ENCODE measurements at places on chromosomes 3 and 15.

DNA sequence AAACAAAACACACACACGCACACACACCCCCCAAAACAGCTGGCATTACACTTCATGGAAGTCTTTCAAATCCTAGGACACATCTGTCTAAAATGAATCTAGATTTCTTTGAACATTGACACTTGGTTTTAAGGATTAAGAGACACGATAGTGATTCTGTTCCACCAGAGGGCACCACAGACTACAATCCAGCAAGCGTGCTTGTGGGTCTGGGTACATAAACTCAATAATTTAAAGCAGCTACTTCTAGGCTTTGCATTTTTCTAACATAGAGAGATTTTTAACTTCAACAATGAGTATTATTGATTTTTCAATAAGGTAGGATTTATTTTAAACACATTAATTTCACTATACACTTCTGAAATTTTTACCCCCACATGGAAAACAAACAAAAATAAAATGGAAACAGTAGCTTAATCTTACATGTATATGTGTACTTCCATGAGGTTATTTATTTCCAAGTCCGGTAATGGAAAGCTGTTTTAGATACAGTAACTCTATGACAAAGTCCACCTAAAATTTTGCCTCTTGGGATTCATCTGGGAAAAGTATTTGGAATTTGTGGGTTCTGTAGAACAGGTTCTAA, 564.0 kb upstream of the TGFBR2 start:
- peak; percentile 70 for DNase-seq

DNA sequence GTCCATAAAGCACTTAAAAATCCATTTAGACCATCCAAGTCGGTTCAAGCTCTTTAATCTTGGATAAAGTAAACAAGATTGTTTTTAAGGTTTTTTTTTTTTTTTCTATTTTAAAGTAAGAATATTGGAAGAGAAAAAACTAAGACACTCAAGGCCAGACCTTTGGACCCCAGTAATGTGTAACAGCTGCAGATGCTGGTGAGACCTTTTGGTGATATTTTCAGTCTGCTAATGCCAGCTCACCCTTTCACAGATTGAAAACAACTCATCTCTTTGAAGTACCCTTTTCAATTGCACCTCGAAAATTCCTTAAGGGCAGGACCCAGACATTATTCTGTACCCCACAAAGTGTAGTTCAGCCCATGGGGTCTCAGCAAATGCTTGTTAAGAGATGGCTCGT, 260.7 kb upstream of the CTNNB1 start:
- no peak for DNase-seq

GRCh38 chr15:46636206-46636605, 1001.4 kb downstream of the SQOR start:
- no peak for DNase-seq

GRCh38 chr15:77036537-77037387, 34.1 kb downstream of the TSPAN3 start:
- no peak for DNase-seq

DNA sequence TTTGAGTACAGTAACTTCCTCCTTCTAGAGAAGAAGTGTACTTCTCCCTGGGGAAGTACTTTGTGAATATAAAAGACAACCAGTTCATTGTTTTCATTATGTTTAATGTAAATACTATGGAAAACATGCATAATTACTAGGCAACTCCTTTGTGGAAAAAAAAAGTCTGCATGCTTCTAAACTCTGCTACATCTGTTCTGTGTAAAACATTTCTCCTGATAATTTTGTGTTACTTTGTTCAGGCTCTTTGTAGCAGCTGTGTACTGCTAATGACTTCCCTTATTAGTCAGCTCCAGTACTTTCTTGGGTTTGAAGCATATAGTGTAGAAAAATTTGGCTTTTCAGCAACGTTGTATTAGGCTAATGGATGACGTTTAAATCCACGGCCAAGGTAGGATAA, 111.6 kb downstream of the FEZF2 start:
- no peak for DNase-seq

All from RPMI7951 (cell line).